ENCODE measurements at places on chromosomes 11 and 22. TPM values are rescaled to one million over a fixed set of nuclear protein-coding genes. Genes with fewer than 3 reads are reported as not detected.
A peak's percentile ranks its signal among the peaks of the same experiment; 100 is the strongest.

Gene ENTHD1
- total RNA-seq: not detected

GRCh38 chr11:14614091-14614622 lies 29.4 kb upstream of the PDE3B start:
- H3K4me3 ChIP-seq: no peak overlapping the region
- no peaks in the 10 kb centered on the region for H3K36me3 ChIP-seq
- no peaks in the 10 kb centered on the region for H3K4me1 ChIP-seq
- DNase-seq: no peak
- no peak overlapping the region for H3K27ac ChIP-seq

GRCh38 chr11:58930926-58931325 lies 8.4 kb upstream of the GLYATL1 start:
- no peak overlapping the region for H3K27ac ChIP-seq
- no peak for DNase-seq
- H3K4me3 ChIP-seq: no peak overlapping the region
- no peaks in the 10 kb centered on the region for H3K36me3 ChIP-seq
- H3K27me3 ChIP-seq: no peaks in the 10 kb centered on the region
- H3K4me1 ChIP-seq: peaks cover 30% of the 10 kb centered on the region

Gene BBS1
- total RNA-seq: 22.9 TPM

DNA sequence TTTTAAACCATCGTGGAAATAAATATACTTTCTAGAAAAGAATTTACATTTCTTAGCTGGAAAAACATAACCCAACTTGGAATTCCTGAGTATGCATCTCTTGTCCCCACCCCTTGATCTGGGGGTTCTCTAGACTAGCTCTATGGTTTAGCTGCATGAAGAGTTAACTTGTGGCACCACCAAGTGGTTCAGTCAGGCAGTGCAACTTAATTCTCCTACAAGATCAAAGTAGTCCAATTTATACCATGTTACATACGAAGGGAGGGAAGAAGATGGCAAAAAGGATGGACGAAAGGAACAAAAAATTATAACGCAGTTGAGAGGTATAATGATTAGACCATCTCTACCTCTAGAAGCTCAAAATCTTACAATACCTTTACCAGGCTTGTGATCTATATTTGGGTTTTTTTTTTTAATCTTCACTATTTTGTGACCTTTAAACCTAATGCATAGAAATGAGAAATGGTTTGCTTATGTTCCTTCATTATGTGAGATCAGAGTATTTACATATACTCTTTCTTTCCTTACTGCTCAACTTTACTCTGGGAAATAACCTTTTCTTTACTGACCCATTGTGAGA lies 28.5 kb upstream of the ALKBH3 start:
- no peak overlapping the region for H3K4me3 ChIP-seq
- peaks cover 24% of the 10 kb centered on the region for H3K36me3 ChIP-seq
- no peaks in the 10 kb centered on the region for H3K27me3 ChIP-seq
- no peak overlapping the region for H3K27ac ChIP-seq
- H3K4me1 ChIP-seq: no peaks in the 10 kb centered on the region
- peak; percentile 77 for DNase-seq

GRCh38 chr11:10528121-10528520 lies 12.9 kb downstream of the RNF141 start:
- H3K27ac ChIP-seq: no peak overlapping the region
- DNase-seq: no peak
- H3K36me3 ChIP-seq: peaks cover 12% of the 10 kb centered on the region
- no peaks in the 10 kb centered on the region for H3K27me3 ChIP-seq

Gene LARGE1
- 62.4 TPM for total RNA-seq

Gene CREB3L1
- total RNA-seq: 10.9 TPM

GRCh38 chr11:32186118-32186517 lies 95.2 kb downstream of the RCN1 start:
- no peaks in the 10 kb centered on the region for H3K27me3 ChIP-seq
- H3K4me3 ChIP-seq: no peak overlapping the region
- no peak for DNase-seq
- no peaks in the 10 kb centered on the region for H3K36me3 ChIP-seq

DNA sequence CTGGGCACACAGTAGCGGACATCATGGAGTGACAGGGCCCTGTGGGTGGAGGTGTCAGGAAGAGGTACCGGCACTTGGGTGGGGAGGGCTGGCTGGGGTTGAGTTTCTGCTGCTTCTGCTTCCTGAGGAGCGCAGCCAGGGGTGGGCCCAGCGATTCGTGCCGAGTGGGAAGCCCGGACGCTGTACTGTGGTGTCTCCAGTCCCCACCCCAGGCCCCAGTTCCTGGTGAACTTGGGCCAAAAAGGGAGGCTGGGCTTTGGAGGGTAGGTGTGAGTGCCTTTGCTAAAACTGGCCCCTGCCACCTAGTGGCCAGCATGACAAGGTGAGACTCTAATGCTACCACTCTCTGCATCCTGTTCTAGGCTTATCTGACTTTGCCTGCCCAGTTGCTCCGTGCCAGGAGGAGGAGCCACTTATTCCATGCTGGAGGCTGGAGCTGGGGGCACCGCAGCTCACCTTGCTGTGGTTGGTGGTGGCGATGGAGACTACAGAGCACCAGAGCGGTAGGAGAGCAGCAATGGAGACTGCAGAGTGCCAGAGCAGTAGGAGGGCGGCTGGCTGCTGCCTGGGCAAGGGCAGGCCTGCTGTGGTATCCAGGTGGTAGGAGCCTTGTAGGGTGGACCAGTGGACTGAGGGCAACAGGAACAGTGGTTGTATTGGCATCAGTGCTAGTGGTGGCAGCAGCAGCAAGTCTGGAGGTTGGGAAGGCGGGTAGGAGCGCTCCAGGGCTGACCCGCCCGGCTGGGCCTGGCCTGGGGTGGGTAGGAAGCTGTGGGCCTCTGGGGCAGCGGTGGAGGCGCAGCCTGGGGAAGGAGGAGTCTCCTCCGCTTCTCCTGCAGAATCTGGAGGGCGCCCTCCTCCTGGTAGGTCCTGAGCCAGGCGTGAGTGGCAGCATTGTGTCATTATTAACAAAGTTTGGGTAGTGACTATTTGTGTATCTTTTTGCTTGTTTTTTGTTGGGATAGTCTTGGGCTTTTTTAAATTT lies 2.2 kb upstream of the RFPL2 start:
- H3K4me1 ChIP-seq: peaks cover 47% of the 10 kb centered on the region
- H3K36me3 ChIP-seq: no peaks in the 10 kb centered on the region
- H3K4me3 ChIP-seq: peak overlapping the region; percentile 18
- H3K27ac ChIP-seq: no peak overlapping the region

DNA sequence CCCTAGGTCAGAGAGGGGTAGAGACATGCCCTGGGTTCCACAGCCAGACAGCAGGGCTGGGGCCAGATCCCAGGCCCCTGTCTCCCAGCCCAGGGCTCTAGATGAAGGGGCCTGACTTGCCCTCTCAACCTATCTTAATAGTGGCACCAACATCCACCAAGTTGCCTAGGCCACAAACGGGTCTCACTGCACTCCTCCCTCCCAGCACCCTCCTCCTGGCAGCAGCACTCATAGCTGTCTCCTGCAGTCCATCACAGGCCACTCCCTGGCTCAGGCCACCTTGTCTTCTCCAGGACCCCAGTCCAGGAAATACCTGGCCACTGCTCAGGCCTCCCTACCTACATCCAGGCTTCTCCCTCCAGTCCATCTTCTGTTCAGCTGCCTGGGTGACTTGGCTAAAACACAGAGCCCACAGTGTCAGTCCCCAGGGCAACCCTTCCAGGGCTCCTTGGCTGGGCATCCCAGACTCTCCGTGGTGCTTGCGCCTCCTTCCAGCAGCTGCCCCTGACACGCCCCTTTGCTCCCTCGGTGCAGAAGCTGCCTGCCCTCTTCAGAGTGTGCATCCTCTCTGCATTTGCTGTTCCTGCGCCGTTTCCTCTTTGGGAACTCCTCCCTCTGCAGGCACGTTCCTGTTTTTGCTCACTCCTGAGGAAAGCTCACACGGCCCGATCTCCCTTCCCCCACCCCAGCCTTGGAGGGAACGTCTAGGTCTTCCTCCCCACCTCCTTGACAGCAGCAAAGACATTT lies 40.5 kb downstream of the LRRC32 start:
- H3K4me1 ChIP-seq: peaks cover 4% of the 10 kb centered on the region
- DNase-seq: no peak
- no peaks in the 10 kb centered on the region for H3K36me3 ChIP-seq
- no peaks in the 10 kb centered on the region for H3K27me3 ChIP-seq
- H3K4me3 ChIP-seq: no peak overlapping the region

DNA sequence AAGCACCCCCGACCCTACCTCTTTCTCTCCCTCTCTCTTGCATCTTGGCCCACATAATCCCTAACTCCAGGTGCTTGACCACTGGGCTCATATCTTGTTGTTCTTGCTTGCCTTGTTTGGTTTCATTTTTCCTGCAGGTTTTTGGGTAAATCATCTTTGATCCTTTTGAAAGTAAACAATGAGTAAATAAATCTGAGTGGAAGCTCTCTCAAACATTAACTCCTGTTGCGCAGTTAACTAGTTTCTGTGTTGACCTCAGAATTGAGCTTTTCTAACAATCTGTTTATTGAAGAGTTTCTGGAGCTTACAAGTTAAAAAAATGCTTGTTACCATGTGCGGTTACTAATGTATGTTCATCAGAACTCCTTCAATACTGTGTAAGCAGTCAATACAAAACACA lies 38.8 kb upstream of the MICAL2 start:
- no peak overlapping the region for H3K4me3 ChIP-seq
- peaks cover 19% of the 10 kb centered on the region for H3K4me1 ChIP-seq
- no peaks in the 10 kb centered on the region for H3K36me3 ChIP-seq
- no peak for DNase-seq
